ENCODE measurements at places on chromosomes 7 and 10.

DNA sequence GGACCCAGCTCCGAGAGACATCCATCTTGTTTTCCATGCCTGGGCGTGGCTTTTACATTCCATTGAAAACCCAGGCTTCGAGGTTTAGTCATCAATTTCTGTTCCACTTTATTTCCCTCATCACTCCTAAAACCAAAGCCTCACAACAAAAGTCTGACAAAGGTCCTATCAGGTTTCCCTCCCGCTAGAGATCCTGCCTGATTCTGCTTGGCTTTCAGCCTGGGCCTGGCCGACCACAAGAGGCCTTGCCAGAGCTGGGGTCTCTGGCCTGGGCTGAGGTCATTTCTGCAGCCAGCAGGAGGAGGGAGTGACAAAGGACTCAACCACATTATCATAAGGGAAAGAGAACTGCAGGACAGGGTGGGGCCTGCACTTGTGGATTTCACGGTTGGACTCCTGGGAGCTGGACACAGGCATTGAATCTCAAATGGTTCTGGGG lies 167.0 kb downstream of the FANK1 start:
- DNase-seq: peak; percentile 91

- no peak for DNase-seq
These were observed 37.3 kb downstream of the KIF20B start for GRCh38 chr10:89738551-89739209.

DNA sequence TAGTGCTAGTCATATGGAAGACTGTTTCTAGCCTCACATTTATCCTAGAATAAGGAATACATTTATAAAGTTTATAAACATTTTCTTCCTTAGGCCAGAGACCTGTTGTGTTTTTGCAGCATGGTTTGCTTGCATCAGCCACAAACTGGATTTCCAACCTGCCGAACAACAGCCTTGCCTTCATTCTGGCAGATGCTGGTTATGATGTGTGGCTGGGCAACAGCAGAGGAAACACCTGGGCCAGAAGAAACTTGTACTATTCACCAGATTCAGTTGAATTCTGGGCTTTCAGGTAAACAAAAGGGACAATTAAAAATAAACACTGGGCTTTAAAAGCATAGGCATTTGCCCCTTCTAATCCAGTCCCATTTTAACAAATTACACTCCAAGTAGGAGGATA lies 4.2 kb downstream of the LIPF start:
- no peak for DNase-seq

DNA sequence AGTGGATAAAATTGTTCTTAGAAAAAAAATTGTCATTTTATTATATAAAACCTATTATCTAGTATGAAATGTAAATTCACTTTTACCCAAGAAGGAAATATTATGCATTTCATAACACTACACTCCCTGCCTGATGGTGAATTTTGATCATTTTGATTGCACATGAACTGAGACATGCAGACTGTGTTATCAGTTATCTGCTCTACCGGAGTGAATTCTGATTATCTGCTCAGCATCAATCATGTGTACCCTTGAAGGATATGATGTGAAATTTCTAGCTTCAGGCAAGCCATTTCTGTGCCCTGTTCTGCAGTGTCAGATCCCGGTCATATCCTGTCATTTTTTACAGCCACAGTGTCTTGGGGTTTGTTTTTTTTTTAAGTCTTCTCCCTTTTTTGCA lies 85.0 kb upstream of the FGL2 start:
- no peak for DNase-seq

- DNase-seq: no peak
These were observed 201.7 kb upstream of the FOXP2 start for GRCh38 chr7:114212721-114213429.

GRCh38 chr10:43214956-43215561 lies 51.8 kb downstream of the RASGEF1A start:
- no peak for DNase-seq

GRCh38 chr7:50281680-50282445 lies 22.7 kb upstream of the IKZF1 start:
- no peak for DNase-seq

DNA sequence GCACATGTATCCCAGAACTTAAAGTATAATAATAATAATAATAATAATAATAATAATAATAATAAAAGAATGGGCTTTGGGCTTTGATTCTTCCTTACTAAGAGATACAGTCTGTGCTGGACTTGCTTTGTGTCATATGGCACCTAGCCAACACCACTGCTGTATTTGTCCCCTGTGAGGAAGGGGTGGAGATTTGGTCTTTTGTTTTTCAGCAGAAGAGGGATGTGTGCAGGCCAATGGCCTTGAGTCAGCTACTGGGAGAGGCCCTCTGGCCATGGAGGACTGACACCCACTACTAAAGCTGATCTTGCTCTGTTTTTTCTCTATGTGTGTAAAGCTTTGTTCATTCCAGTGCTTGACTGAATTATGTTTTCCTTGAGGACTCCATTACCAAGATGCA lies 573.0 kb upstream of the PCDH15 start:
- peak; percentile 22 for DNase-seq

DNA sequence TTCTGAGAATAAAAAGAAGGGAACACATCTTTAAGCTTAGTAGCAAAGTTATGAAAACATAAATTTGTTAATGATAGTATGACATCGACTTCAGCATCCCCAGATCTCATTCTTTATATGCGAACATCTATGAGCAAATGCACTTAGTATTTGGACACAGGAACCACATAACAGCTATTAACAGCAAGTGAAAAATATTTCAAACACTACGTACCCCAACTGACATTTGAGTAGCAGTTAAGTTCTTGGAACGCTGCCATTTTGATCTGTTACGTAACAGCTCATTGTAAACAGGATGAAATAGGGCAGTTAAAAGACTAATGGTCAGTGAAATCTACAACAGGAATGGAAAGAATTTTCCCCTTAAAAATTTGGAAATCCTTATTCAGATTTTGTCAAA lies 428.9 kb downstream of the TNS3 start:
- DNase-seq: peak; percentile 95

GRCh38 chr10:10826125-10826524 lies 191.5 kb upstream of the CELF2 start:
- peak; percentile 81 for DNase-seq

DNA sequence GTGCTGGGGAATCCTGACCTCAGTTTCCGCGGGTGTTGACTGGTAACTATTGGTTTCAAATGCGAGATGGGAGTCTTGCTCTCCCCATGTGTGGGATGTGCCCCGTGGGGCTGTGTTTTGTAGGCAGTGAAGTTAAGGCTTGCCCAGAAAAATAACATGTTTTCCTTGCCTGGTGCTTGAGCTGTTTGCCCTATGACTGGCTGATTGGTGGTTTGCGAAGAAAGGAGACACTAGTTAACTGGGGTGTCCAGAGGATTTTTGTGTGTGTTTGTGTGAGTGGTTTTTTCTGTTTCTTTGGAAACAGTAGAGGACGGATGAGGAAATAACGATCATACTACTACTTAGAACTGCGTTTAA lies 61.9 kb downstream of the CREB5 start:
- DNase-seq: no peak

DNA sequence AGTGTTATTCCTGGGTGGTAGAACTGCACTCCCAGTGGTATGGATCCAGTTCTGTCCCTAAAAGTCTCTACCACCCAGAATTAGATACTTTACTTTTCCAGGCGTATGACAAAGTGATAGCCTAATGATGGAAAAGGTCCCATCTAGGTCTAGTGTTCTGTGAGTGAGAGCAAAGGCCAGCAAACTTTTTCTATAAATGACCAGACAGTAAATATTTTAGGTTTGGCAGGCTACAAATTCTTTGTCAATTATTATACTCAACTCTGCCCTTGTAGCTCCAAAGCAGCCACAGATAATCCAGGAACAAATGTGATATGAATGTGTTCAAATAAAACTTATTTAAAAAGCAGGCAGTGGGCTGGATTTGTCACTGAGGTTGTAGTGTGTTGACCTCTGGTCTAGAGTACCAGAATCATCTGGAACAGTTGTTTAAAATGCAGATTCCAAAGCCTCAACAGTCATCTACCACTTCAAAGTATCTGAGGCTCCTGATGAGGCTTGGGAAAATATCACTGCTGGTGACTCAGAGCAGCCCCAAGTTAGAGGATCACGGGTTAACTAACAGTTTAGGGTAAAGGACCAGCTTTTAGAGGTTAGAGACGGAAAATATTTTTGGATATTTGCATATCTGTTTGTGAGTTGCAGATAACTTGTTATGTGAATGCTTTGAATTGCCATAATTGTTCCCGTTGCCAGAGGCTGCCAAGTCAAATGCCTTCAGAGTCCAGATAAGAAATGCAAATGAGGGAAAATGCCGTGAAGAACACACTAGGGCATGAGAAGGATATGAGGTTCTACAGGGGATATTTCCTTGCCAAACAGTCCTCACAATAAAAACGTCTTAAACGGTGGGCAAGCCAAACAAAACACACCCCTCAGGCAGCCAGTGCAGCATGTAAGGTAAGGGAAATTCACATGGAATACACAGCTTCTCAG lies 19.4 kb downstream of the NRAP start:
- peak; percentile 31 for DNase-seq

- DNase-seq: no peak
These were observed 157.9 kb downstream of the ELMO1 start for GRCh38 chr7:37290731-37291130.

- no peak for DNase-seq
These were observed 187.9 kb upstream of the MALRD1 start for GRCh38 chr10:18860631-18861240.

DNA sequence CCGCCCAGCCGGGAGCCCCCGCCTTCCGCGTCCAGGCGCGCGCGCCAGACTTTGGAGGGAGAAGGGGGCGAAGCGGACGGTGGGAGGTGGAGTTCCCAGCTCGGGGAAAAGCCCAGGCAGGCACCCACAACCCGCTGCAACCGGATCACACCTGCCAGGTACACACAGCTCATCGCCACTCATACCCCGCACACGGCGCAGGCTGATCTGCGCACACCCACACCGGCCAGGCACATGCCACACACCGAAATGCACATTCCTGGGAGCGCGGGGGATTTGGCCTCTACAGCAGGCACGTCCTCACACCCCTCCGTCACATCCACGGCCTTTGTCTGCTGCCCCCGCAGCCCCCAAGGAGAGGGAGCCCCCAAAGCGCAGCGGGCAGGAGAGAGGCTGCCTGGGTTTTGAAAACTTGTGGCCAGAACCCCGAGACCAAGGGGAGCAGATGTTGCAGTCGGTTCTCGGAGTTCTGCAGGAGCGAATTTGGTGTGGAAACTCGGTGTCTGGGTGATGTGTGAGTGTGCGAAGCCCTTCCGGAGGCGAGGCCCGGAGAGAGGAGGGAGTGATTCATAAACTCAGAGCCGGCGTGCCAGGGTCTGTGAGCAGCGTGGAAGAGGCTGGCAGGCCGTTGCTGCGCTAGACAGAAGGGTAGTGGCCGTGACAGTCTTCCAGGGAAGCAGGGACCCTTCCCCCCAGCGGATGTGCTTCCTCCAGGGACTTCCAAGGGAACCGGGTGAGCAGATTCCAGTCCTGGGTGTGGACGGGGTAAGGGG lies 734 bp downstream of the CHST3 start:
- peak; percentile 80 for DNase-seq

GRCh38 chr7:133331861-133332260 lies 79.0 kb downstream of the EXOC4 start:
- no peak for DNase-seq

GRCh38 chr10:32237644-32238345 lies 109.2 kb downstream of the EPC1 start:
- peak; percentile 78 for DNase-seq

DNA sequence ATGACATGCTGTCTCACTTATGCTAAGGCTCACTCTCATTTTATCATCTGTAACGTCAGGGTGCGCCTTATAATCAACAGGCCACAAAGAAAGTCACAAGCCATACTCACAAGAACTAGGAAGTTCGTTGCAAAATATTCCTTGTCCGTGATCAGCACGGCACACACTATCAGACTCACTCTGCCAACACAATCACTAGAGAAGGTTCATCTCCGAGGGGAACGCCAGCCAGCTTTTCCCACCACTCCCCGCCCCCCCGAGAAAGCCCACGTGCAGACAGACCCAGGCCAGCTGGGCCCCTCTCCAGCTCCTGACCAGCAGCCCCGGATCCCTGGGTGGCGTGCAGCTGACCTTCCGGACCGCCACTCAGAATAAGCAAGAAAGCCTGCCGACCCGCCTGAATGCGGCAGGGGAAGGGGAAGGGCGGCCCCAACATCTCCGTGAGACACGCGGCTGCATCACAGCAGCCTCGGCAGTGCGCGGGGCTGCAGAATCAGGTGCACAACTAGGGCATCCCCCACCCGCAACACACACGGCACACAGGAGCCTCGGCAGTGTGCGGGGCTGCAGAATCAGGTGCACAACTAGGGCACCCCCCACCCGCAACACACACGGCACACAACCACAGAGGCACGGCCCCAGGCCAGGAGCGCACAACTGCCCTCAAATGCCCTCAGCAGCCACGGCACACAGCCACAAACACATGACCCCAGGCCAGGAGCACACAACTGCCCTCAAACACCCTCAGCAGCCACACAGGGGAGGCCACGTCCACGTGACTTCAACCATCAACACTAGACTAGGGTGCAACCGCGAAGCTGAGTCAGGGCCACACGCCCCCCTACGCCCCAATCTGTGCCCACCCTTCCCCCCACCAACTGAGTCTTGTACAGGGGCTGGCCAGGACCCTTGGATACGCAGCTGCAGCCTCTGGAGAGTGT lies 2.5 kb upstream of the GPR146 start:
- DNase-seq: peak; percentile 8

DNA sequence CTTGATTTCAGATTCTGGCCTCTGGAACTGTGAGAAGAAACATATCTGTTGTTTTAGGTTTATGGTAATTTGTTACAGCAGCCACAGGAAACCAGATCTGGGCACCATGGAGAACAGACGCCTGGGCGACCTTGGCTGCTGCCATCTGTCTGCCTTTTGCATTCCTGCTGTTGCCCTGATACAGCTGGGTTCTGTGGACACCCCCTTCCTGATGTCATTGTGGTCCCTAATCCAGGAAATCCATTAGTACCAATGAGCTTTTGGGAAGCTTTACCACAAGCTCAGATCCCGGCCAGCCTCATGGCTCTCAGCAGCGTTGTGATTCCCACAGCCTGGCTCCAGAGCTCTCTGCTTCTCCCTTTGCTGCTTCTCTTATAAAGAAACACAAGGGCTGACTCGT lies 174.2 kb upstream of the NPS start:
- DNase-seq: no peak

DNA sequence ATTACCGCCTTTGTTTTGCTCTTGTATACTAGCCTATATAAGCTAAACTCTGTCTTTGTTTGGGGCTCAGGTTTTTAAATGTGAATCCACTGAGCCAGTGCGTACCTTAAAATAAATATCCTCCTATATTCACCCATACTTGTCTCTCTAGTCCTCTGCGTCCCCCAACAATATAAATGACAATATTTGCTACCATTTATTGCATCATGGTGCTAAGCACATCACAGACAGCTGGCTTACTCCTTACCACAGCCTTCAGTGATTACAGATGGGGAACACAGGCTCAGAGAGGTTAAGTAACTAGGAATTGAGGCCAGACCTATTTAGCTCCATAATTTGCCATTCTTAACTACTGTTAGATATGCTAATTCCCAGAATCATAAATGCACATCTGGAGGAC lies 3.4 kb upstream of the ADCK2 start:
- DNase-seq: no peak

GRCh38 chr7:110486549-110486948 lies 604.4 kb upstream of the LRRN3 start:
- DNase-seq: no peak

GRCh38 chr7:44103923-44104859 lies at the start of gene AEBP1:
Gene AEBP1, plus strand, starts transcription at chr7:44104345. Its CDS starts 321 bp downstream, at chr7:44104666.
- peak; percentile 45 for DNase-seq

GRCh38 chr10:6053303-6053702 lies 8.9 kb downstream of the IL2RA start:
- no peak for DNase-seq

All from fibroblast of skin of right biceps (primary cell).